ENCODE measurements at places on chromosomes 16 and 17.

GRCh38 chr16:21647562-21648164 is 4.7 kb downstream of the IGSF6 start:
- DNase-seq = no peak

DNA sequence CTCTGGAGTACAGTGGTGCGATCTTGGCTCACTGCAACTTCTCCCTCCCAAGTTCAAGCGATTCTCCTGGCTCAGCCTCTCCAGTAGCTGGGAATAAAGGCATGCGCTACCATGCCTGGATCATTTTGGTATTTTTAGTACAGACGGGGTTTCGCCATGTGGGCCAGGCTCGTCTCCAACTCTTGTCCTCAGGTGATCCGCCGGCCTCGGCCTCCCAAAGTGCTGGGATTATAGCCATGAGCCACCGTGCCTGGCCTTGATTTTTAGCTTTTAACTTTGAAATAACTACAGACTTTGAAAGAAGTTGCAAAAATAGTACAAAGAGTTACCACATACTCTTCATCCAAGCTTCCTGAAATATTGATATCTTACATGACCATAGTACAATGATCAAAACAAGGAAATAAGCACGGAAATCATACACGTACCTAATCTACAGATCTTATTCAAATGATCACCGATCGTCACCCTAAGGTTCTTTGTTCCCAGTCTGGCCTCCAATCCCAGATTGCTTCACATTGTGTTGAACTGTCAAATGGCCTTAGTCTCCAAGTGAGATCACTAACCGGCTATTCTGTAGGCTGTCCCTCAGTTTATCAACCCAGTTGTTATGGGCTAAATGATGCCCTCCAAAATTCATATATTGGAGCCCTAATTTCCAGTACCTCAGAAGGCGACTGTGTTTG is 18.4 kb downstream of the NPIPA1 start:
- no peak for DNase-seq

DNA sequence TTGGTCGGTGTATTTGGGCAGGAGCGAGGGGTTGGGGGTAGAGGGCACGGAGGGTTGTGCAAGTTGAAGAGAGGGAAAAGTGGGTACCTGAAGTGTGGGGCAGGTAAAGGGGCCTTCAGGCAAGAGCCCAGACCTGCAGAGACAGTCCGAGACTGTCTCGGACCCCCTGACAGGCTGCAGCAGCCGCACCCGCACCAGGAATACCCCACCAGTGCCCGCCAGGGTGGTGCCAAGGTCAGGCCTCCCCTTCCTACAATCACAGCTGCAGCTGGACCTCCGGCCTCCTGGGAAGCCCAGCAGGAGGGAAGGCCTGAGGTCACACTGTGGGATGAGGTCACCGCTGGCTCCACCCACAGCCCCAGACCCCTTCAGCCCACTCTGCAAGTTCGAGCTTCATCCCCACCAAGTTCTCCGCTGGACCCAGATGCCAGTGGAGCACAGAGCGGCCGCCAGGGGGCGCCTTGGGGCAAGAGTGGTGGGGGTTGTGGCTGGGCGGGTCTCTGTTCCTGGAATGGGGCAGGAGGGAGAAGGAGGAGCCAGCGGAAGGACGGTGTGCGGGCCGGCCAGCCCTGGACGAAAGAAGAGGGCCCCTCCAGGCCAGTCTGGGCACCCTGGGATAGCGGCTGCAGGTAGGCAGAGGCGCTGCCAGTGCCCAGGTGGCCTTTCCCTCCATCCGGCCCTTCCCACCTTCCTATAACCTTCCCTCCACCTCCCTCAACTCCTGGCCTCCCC is at the start of gene HSD3B7:
TSS of gene HSD3B7 (plus strand) at position 539 of the 732 bp plus-strand sequence. CDS start 452 bp downstream, outside the sequence.
- peak; percentile 86 for DNase-seq

- DNase-seq = peak; percentile 72
These were observed 16.0 kb downstream of the SOX8 start for GRCh38 chr16:997440-998051.

DNA sequence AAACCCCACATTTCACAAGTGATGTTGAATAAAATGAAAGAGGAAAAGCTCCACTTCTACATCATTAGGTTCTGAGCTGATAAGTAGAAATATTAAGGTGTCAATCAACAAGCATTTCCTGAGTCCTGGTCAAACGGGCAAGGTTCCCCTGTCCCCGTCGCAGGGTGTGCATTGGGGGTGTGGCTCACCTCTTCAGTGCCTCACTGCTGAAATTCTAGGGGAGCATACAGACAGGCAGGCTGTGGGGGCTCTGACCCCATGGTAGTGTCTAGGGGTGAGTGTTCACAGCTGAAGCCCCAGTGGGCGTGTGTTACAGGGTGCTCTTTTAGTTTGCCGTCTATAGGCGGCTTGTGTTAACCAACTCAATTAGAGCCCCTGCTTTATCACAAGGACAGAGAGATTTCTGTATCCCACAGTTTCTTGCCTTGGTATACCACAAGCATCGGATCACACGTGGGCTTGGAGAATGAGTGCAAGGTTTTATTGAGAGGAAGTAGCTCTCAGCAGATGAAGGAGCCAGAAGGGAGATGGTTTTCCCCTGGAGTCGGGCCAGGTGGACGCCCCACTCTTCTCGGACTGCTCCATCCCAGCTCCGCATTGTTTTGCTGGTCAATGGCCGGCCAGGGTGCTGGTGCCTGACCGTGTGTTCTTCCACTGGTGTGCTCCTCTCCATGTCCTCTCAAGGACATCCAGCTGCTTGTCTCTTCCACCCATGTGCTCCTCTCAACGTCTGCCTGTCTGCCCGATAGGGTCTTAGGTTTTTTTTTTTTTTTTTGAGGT is 238.2 kb upstream of the NLRP1 start:
- no peak for DNase-seq

- no peak for DNase-seq
These were observed 583 bp upstream of the CYLD start for GRCh38 chr16:50741225-50741780.

- no peak for DNase-seq
These were observed 8.1 kb downstream of the TMEM204 start for GRCh38 chr16:1541293-1542165.

Measured in cardiac fibroblast (primary cell).